ENCODE measurements at places on chromosomes 2 and 18.
A peak's percentile ranks its signal among the peaks of the same experiment; 100 is the strongest.

GRCh38 chr2:234368861-234369261 lies 128.0 kb downstream of the ARL4C start:
- peak; percentile 11 for DNase-seq

DNA sequence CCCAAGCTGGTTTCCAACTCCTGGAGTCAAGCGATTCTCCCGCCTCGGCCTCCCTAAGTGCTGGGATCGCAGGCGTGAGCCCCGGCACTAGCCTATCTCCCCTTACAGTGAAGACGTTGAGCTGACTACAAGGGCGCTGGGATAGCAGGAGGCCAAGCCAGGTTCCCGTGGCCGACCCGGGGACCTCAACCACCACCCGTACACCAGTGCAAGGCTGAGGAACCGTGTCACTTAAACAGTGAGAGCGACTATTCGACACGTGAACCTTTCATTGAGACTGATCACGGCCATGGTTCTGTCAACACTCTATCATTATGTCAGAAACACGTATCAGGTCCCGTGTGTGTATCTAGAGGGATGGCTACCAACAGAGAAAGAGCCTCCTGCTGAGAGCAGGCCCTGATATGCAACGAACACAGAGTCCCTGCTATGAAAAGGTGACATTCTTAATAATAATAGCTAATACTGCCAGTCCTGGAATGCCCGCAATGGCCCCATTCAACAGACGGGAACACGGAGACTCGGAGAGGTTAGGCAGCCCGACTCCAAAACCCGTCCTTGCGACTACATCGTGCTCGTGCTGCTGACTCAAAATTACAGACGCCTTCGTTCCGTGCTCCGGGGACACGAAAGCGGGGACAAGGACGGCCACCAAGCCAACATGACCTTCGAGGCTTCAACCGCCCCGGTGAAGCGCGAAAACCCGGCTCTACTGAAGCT lies 833 bp downstream of the AFG3L2 start:
- no peak for DNase-seq

GRCh38 chr2:17479875-17480274 lies 38.4 kb downstream of the RAD51AP2 start:
- no peak for DNase-seq

GRCh38 chr18:31533236-31533635 lies 35.3 kb downstream of the DSG2 start:
- no peak for DNase-seq

DNA sequence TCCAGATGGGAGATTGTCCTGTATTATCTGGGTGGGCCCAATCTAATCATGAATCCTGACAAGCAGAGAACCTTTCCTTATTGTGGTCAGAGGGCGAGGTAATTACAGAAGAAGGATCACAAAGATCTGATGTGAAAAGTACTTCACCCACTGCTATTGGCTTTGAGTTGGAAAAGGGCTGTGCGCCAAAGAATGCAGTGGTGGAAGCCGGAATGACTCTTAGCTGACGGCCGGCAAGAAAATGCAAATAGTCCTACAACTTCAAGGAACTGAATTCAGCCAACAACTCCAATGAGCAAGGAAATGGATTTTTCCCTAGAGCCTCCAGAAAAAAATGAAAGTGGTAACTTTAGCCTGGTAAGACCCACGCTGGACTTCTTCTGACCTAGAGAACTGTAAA lies 67.3 kb downstream of the CTNNA2 start:
- no peak for DNase-seq

GRCh38 chr18:79374408-79375171 lies 21.1 kb upstream of the NFATC1 start:
- DNase-seq = no peak

DNA sequence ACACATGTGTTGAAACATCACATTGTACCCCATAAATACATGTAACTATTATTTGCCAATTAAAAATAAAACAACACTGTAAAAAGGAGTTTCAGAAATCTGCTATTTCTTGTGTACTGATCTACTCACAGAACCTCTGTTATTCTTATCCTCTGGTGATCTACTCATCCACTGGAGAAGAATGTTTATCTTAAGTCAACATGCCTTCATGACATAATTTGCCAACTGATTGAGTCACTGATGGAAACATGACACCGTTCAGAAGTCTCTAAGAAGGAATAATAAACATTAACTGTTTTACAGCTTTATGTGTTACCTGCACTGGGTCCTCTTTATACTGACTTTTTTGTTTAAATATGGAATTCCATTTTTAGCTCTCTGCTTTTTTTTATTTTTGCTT lies 555.2 kb downstream of the DCDC2C start:
- no peak for DNase-seq

DNA sequence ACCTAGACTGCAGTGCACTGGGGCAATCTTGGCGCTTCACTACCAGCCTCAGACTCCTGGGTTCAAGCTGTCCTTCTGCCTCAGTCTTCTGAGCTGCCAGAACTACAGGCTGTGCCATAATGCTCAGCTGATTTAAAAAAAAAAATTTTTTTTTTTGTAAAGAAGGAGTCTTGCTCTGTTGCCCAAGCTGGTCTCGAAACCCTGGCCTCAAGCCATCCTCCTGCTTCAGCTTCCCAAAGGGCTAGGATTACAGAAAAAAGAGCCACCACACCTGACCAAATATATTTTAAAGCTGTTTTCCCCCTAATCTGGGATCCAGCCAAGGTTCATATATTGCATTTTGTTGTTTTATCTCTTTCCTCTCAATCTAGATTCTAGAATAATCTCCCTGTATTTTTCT lies 82.2 kb downstream of the RAB31 start:
- no peak for DNase-seq

DNA sequence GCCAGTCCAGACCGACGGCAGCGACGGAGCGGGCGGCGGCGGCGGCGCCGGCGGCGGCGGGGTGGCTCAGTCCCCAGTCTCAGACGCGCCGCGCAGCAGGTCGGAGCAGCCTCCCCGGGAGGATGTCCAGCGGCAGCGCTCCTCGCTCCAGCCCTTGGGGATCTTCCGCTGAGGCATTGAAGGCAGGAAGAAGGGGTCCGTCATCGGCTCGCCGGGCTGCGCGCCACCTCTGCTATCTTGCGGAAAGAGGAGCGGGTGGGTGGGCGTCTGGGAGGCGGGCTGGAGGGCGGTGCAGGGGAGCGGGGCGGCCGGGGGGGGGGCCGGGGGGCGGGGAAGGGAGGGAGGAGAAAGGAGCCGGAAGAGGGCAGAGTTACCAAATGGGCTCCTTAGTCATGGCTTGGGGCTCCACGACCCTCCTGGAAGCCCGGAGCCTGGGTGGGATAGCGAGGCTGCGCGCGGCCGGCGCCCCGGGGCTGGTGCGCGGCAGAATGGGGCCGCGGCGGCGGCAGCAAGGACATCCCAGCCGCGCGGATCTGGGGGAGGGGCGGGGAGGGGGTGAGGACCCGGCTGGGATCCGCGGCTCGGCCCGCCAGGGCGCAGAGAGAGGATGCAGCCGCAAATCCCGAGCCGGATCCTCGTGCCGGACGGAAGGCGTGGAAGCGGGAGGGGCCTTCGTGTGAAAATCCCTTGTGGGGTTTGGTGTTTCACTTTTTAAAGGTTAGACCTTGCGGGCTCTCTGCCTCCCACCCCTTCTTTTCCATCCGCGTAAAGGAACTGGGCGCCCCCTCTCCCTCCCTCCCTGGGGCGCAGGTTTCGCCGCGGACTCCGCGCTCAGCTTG lies at the start of gene NETO1:
Gene NETO1 (minus strand): TSS at position 242 of the 839 bp plus-strand sequence. CDS start 696 bp downstream, outside the sequence.
- no peak for DNase-seq

- no peak for DNase-seq
These were observed 463.6 kb upstream of the REG3G start for GRCh38 chr2:78561876-78562275.

DNA sequence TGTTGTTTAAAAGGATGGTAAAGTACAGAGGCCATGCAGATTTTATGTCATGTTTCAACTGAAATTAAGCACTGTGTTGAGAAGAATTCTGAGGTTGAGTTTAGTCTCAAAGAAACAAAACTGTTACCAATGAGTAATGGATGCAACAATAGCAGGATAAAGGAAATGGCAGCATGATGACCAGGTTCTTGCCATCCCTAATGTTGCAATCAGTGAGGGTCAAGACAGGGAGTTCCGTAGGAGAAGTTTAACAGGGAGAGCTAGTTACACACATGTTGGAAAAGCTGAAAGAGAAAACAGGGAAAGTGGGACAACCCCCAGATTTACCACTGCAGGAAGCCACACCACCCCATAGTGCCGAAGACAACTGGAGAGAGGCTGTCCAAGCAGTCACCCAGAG lies 343.8 kb upstream of the EPHA4 start:
- no peak for DNase-seq

DNA sequence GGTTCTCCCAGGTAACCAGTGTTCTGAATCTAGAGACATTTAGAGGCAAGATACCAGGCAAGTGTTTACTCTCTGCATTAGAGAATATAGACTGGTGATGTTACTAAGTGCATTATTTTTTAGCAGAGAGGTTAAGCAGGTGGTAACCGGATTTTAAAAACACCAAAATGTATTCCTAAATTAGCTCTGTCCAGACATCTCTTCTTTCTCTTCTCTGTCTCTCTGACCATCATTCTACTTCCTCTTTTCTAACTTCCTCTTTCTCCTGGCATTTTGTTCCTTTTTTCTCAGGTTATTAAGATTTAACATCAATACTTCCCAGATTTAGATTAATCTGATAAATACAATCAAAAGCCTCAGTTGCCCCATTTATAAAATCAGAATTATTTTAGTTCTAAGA lies 31.7 kb upstream of the DYNC1I2 start:
- DNase-seq = no peak

GRCh38 chr2:148932536-148932935 lies 57.5 kb downstream of the KIF5C start:
- no peak for DNase-seq

GRCh38 chr2:198375083-198375410 lies 570.7 kb downstream of the PLCL1 start:
- DNase-seq = no peak

DNA sequence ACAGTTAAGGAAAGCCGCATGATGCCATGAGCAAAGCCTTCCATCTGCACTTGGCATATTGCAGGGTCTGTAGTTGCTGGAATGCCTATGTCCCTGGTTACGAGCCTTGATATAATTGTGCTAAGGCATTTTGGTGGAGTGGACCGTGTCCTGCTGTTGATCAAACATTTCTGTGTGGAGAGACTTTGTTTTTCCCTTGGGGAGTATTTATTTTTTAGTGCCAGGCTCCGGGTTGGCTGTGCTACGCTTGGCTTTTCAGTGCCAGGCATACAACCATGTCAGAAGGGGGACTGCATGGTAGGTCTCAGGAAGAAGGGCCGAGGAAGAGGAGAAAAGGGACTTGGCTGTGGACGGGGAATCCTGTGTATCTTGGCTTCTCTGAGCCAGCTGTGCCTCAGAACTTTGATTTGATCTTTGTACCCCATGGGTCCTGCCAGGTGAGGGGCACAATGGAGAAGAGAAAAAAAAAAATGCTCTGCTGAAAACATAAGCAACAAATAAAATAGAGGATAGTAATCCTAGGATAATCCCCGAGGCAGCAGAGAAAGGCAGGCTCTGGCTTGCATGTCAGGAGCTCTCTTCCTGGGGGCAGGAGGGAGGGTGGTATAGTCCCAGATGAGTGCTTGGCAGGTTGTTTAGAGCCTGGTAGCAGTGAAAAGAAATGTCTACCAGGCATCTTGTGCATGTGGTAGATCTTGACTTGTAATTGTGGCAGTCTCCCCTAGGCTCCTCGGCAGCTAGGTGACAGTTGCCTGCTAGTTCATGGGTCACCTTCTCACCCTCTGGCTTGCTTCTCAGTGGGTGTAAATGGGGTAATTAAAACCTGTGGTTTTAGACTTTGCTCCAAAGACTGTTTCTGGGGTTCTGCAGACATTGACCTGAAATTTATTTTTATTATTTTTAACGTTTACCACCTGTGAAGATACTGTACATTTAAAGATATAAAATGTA lies 233.0 kb downstream of the NEDD4L start:
- no peak for DNase-seq

DNA sequence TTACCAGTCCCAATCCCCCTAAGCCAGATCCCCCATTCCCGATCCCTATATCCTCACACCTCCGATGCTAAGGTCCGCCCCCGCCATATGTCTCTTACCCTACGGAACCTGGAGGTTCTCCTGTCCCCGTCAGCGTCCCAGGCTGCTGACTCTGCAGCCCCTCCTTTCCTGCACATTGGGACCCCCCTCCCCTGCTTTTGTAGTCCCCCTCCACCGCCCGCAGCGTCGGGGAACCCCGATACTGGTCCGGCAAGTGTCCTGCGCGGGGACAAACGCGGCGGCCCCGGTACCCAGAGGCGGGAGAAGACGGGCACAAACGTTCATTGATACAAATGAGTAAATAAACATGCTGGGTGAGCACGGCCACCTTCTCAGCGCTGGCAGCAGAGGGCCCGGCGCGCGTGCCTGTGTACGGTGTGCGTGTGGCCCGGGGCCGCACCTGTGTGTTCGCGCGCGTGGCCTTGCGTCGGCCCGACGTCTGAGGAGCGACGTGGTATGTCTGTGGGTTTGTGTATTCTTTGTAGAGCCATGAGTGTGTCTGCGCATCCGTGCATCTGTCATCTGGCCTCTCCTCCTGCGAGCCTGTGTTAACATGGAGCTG lies 2.0 kb upstream of the CYP26B1 start:
- no peak for DNase-seq

DNA sequence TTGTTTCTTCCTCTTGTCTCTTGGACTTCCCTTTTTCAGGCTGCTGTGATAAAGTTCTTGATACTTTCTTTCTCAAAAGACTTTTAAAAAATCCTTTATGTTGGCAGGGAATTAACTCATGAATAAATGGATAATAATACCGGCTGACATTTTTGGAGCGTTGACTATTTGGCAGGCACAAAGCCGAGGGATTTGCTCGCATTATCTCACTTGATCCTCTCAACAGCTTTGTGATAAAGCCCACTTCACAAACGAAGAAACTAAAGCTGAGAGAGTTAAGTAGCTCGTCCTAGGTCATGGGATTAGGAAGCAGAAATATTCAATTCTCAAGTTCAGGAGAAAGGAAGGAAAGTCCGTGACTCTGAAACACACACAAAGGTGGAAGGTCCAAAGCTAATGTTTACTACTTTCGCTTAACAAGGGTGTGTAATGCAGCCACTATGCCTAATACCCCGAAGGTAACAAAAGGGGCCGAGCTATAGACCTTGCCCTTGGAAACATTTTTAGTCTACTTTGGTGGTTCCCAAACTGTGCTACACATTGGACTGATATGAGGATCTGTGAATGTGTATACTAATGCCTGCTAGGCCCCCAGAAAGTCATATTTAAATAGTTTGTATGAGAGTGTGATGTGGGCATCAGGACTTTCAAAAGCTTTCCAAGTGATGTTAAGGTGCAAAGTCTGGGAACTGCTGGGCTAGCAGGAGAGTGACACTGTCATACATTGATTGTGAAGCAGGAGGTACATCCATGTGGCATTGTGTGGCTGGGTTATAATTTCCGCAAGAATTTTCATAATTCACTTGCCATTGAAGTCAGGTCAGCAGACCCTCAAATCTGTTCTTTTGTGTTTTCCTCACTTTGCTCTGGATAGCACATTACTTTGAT lies 508.4 kb downstream of the PLCL1 start:
- no peak for DNase-seq

- no peak for DNase-seq
These were observed 140.0 kb downstream of the AGPS start for GRCh38 chr2:177532567-177532966.

GRCh38 chr2:218029366-218030360 lies 26.9 kb upstream of the TNS1 start:
- DNase-seq = no peak

All from stimulated activated CD8-positive, alpha-beta memory T cell treated with anti-CD3 and anti-CD28 coated beads, Interleukin-2, amount 100 ng/mL, for 48 hours (primary cell).